ENCODE measurements at places on chromosomes 12 and 14. TPM values are rescaled to one million over a fixed set of nuclear protein-coding genes. Genes with fewer than 3 reads are reported as not detected.

GRCh38 chr12:40921563-40922163, 229.4 kb downstream of the CNTN1 start:
- H3K36me3 ChIP-seq = no peaks in the 10 kb centered on the region
- no peak overlapping the region for H3K4me3 ChIP-seq
- H3K4me1 ChIP-seq = no peaks in the 10 kb centered on the region
- H3K27ac ChIP-seq = no peak overlapping the region
- H3K27me3 ChIP-seq = no peaks in the 10 kb centered on the region

GRCh38 chr12:89971880-89972279, 263.2 kb upstream of the ATP2B1 start:
- no peaks in the 10 kb centered on the region for H3K36me3 ChIP-seq
- DNase-seq = no peak
- H3K4me3 ChIP-seq = no peak overlapping the region
- H3K27ac ChIP-seq = no peak overlapping the region
- H3K4me1 ChIP-seq = peaks cover 6% of the 10 kb centered on the region

GRCh38 chr12:2387103-2387834, 334.5 kb downstream of the CACNA1C start:
- H3K4me1 ChIP-seq = peaks cover 4% of the 10 kb centered on the region
- H3K4me3 ChIP-seq = no peak overlapping the region
- no peaks in the 10 kb centered on the region for H3K27me3 ChIP-seq
- DNase-seq = no peak
- no peaks in the 10 kb centered on the region for H3K36me3 ChIP-seq

RPL10L gene
- total RNA-seq = not detected

DNA sequence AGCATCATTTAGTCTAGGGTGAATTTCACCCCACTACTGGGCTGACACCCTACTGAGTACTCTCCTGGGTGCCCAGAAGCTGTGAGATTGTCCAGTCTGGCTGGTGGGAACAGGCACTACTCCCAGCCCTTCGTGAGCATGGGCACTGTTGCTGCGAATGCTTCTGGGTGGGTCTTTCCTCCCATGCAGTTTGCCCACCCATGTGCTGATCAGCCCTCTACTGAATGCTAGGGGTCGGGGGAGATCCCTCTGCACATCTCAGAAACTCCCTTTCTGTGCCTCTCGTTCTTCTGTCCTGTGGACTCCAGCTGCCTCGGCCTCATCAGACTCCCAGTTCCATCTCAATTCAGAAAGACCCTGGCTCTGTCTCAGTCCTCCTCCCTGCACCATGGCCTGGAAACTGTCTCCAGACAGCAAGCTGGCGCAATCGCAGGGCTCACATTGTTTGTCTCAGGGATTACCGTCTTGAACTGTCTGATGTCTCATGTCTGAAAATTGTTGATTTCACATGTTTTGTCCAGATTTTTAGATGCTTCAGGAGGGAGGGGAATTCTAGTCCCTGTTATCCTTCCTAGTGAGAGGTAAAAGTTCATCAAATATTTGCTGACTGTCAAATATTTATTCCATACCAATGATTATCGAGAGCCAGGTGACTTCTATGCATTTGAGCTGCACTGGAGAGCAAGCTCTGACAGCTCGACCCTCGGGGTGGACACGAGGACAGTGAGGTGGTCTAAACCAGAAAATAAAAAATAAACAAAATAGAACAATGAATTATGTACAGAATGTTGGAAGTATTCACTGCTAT, 316.6 kb upstream of the RTL1 start:
- H3K36me3 ChIP-seq = no peaks in the 10 kb centered on the region
- H3K4me3 ChIP-seq = no peak overlapping the region
- no peak for DNase-seq
- no peaks in the 10 kb centered on the region for H3K27me3 ChIP-seq
- H3K27ac ChIP-seq = no peak overlapping the region
- H3K4me1 ChIP-seq = peaks cover 11% of the 10 kb centered on the region

PLBD2 gene
- 2.5 TPM for total RNA-seq

- H3K27ac ChIP-seq = no peak overlapping the region
- no peak overlapping the region for H3K4me3 ChIP-seq
- no peaks in the 10 kb centered on the region for H3K4me1 ChIP-seq
- H3K36me3 ChIP-seq = no peaks in the 10 kb centered on the region
These were observed 5.6 kb upstream of the MYH7 start for GRCh38 chr14:23441076-23441475.

ACVRL1 gene
- 14.9 TPM for total RNA-seq

NAB2 gene
- total RNA-seq = 33.7 TPM

DNA sequence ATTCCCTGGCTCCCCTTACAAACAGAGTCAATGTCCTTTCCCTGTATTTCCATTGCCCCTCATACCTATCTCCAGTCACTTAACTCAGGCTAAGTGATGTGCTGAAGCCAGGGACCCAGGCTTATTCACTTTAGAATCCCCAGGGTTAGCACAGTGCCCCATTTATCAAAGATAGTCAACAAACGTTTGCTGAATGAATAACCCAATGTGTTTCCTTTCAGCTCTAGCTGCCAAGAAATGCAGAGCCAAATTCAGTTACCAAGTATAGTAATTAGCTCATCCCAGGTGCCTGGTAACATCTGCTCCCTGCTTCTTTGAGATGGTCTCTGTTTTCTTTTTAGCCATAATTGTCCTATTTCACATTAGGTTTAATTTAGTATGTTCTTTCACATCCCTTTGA, 189.5 kb downstream of the PHLDA1 start:
- no peaks in the 10 kb centered on the region for H3K4me1 ChIP-seq
- H3K36me3 ChIP-seq = no peaks in the 10 kb centered on the region
- no peak overlapping the region for H3K4me3 ChIP-seq

AMIGO2 gene
- 2.0 TPM for total RNA-seq

C1RL gene
- 17.4 TPM for total RNA-seq

RIMBP2 gene
- 0.47 TPM for total RNA-seq

DNA sequence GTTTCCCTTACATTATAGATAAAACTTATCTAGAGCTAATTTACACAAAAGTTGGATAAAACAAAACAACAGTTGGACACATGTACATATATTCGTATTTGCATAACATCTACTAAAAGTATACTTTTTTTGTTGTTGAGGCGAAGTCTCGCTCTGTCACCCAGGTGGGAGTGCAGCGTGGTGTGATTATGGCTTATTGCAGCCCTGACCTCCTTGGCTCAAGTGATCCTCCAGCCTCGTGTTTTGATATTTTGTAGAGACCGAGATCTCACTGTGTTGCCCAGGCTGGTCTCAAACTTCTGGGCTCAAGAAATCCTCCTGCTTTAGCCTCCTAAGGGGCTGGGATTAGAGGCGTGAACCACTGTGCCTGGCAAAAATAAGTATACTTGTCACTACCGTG, 9.4 kb downstream of the SYNE2 start:
- H3K4me1 ChIP-seq = peaks cover 3% of the 10 kb centered on the region
- no peak for DNase-seq
- no peak overlapping the region for H3K4me3 ChIP-seq
- no peaks in the 10 kb centered on the region for H3K36me3 ChIP-seq
- H3K27ac ChIP-seq = no peak overlapping the region
